ENCODE measurements at places on chromosomes 16 and 17.

DNA sequence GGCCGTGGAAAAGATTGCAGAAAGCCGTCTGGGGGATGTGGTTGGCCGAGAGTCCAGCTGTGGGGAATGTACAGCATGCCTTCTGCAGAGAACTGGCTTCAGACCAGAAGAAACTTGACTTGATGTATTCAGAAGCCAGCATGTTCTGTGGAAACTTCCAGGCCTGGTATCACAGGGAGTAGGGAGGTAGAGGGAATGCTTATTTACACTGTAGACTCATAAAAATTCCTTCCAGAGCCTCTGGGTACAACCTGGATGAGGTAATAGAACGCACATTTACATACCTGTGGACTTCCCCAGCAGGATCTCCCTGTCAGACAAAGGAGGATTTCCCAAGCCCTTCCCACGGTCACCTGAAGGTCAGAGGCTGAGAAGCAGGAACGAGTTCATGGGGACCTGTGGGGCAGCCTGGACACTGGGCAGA lies 11.8 kb upstream of the GAS7 start:
- no peak for DNase-seq

GRCh38 chr17:49280918-49281317 lies 50.3 kb upstream of the PHOSPHO1 start:
- DNase-seq, result no peak

GRCh38 chr16:30104492-30104891 lies 8.5 kb upstream of the YPEL3 start:
- no peak for DNase-seq

DNA sequence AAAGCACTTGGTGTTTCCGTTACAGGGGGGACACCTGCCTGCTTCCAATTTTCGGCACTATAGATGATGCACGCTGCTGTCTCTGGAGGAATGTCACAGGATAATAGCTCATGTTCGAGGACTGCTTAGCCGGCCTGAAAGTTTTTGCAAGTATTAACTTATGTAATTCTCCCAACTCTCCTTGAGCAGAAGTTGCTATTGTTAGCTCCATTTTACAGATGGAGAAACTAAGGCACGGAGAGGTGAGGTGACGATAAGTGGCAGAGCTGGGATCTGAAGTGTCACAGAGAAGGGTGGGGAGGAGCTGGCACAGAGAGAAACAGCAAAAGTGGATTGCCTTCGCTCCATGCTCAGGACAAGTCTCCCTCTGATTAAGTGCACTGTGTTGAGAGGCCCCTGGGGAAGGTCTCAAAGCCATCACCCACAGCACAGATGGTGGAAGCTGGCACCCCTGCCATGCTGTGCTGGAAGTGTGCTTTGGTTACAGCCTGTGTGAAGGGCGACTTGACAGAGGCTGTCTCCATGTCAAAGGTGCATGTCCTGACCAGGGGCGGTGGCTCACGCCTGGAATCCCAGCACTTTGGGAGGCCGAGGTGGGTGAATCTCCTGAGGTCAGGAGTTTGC lies 40.8 kb upstream of the MEAK7 start:
- no peak for DNase-seq

- no peak for DNase-seq
These were observed 1.7 kb downstream of the HEXIM1 start for GRCh38 chr17:45149669-45150664.

DNA sequence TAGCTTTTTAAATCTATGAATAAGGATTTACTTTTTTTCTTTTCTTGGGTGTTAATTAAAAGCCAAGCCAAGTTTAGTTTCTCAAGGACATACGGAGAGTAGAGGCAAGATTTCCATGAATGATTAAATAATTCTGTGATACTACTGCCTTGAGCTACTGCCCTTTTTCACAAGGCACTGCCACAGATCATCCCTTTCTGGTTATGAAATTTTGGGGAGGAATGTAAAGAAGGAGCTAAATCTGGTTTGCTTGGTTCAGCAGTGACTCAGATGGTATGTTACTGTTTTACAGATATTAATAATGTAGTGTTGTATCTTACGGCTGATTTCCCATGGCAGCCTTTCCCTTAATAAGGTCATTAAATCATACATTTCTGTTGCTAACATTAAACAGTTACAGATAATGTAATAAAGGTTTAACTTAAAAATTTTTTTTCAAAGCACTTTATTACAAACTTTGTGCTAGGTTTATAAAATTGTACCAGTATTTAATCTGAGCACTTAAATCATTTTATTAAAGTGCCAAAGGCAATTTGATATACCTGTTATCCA lies 2.6 kb downstream of the WSB1 start:
- DNase-seq, result no peak

DNA sequence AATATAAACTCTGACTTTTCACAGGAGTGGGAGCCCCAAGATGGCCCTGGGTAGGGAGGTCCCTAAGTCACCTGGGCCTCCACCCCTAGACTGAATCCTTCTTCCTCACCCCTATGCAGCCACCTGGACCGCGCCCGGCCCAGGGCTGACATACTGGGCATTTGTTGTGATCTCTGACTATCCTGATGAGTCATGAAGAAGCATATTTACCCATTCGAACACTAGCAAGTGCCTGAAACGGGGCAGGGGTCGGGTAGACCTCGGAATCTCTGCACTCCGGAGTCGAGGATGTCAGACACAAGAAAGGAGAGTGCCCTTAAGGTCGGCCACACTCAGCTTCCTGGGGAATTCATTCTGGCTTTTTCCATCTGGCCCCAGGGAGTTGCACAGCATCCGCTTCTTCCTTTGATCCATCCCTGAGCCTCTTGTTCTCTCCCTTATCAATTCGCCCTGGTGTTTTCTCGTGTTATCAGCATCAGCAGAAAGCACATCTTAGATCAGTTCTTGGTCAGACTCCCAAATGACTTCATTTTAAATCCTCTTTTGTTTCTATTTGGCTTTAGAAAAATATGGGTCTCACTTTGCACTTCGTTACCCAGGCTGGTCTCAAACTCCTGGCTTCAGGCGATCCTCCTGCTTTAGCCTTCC lies 10.4 kb downstream of the METTL22 start:
- no peak for DNase-seq

- DNase-seq, result no peak
These were observed 39.9 kb downstream of the CDH1 start for GRCh38 chr16:68776821-68777485.

DNA sequence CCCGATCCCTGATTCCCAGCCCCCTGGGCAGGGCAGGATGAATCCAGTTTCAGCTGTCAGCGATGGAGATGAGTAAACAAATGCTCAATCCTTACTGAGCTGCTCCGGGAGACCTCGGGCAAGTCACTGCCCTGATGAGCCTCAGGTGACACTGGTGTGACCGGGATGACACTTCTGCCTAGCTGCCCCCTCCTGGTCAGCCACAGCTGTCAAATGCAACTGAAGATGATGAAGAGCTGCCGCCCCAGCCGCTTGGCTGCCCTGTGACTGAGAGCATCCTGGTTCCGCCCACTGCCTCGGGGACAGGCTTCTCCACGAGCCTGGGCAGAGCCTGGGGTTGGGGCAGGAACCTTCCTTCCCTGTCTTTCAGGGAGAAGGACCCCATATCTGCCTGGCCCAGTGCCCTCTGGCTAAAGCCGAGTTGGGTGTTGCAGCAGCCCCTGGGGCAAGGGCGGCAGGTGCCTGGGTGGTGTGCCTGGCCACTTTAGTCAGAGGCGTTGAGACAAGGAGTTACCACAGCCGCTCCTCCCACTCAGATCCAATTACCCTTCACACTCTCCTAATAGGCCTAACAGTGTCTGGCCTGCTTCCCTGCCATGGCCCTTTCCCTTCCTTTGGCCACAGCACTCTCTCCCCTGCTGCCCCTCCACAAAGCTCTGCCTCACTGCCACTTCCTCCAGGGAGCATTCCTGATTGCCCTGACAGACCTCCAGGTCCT lies 5.5 kb downstream of the CCL17 start:
- DNase-seq, result no peak

GRCh38 chr16:58118801-58119508 lies 10.2 kb downstream of the CFAP20 start:
- no peak for DNase-seq

DNA sequence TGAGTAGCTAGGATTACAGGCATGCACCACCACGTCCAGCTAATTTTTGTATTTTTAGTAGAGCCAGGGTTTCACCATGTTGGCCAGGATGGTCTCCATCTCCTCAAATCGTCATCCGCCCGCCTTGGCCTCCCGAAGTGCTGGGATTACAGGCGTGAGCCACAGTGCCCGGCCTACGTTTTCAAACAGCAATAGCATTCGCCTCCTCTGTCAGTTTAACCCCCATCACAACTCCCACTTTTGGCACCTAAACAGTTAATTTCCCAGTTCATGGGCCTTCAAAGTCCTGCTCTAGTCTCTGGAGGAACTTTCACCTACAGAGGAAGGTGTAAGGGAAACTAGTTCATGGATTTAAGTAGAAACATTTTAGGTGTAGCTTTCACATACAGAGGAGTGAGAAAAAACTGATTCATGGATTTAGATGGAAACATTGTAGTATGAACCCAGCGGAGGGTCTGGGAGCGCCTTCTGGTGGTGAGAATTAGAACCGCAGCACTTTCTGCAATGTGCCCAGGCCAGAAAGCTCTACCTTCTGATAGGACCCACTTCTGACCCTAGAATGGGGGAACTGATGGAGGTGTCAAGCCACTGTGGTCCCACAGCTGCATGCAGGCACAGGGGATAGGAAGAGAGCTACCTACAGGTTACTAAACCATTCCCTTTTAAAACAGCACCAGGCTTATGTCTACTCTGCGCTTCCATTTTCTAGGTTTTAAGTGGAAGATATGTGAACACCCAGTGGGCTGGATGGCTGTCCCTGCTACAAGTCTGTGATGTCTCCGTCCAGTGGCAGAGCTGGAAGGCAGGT lies 12.0 kb upstream of the MEOX1 start:
- DNase-seq, result peak; percentile 62

DNA sequence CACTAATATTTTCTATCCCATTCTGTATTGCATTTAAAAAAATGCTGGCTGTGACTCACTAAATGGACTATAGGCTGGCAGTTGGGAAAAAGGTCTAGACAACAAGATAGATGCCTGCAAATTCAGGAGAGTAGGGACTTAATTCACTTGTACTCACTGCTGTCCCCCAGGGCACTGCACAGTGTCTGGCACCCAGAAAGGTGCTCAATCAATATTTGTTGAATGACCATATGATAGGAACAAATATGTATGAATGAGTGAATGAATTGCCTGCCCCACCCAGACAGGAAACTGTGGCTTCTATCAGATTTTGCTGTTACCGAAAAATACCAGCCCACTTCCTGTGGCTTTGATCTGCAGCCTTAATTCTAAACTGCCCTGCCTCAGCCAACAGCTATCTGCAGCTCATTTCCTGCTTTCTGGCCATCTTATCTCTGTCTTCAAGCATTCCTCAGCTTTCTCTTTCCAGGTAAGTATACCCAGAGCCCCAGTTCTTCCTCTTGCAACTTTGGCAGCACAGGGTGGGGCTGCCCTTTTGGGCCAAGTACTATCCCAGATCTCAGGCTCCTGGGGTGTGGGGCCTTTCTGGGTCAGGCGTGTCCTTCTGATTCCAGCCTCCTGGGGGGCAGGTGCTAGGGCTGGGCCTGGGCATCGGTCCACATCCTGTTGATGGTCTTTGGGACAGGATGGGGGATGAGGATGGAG lies 15.3 kb upstream of the TNS4 start:
- DNase-seq, result peak; percentile 48

- no peak for DNase-seq
These were observed 322.1 kb downstream of the MAP2K4 start for GRCh38 chr17:12342609-12343435.

DNA sequence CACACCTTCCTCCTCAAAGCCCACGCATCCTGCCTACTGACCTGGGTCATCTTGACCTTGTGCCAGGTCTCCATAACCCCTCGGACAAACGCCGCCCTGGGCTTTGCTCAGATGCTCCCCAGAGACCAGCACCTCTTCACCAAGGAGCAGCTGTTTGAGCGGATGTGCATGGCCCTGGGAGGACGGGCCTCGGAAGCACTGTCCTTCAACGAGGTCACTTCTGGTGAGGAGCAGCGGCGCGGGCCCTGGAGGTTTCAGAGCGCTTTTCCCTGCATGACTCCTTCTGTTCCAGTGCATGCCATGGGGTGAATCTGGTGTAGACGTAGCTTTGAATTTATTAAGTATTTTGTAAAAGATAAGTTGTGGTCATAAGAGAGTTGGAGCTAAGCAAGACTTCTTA lies 7.6 kb upstream of the RPL13 start:
- DNase-seq, result no peak

GRCh38 chr16:31347445-31347844 lies 7.5 kb upstream of the ITGAX start:
- DNase-seq, result no peak

- DNase-seq, result no peak
These were observed 689.7 kb upstream of the SOX9 start for GRCh38 chr17:71431146-71431545.

DNA sequence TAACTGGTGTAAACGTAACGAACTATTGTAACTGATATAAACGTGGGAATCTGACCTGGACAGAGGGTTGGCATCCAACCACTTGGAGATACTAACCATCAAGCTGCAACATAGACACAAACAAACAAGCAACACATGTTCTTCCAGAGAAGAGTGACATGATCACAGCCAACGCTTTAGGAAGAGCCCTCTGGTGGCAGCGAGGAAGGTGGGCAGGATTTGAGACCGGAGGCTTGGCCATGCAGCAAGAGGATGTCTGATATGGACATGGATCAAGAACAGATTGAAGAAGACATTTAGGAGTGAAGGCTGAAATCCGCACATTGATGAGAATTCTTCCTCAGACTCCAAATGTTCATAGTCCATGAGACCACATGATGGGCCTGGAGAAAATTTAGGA lies 40.3 kb upstream of the TNRC6A start:
- DNase-seq, result no peak

DNA sequence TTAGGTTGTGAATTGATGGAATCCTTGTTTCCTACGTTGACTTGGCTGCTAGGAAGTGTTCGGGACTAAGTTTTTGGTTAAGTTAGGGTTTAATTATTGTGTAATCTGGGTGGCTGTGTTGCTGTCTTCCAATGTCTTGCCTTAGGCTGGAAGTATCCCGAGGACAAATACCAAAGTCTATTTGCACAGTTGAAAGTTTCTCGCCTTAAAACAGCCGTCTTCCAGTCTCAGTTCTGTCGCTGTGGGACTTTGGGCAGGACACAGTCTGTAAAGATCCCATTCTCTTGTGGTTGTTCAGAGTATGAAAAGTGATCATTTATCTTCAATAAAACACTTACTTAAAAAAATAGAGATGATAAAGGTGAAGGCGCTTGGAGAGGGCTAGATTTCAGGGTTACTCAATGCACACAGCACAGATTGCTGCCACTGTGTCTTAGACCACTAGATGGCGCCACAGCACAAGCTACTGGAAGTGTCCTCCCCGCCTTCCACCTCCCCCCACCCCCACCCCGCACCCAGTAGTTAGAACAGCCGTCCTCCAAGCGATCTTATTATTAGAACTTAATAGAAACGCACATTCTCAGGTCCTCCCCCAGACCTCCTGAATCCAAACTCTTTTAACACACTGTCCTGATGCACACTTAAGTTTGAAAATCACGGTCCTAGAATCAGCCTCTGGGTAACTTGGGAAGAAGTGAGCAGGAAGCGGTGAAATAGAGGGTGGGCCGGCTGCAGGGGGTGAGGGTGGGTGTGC lies 45.8 kb downstream of the AKAP1 start:
- peak; percentile 84 for DNase-seq

DNA sequence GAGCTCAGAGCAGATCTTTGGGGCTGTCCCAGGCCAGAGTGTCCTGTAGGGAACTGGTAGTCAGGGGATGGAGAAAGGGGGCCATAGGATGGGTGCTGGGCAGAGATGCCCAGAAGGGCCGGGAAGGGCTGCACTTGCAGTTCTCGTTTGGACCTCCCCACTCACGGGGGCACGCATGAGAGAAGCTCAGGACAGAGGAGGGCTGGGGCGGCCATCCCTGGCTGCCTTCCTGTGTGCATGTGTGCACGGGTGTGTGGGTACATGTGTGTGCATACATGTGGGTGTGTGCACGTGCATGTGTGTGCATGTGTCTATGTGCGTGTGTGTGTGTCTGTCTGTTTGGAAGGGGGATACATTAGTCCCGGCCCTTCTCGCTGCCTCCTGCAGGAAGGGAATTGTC lies 73.3 kb downstream of the COG7 start:
- no peak for DNase-seq

Data from activated T-cell treated with anti-CD3 and anti-CD28 coated beads for 1 hour (primary cell).